Myocyte (in vitro differentiated cells): ENCODE measurements at places on chromosomes 4 and X. TPM values are rescaled to one million over a fixed set of nuclear protein-coding genes. Genes with fewer than 3 reads are reported as not detected.

GRCh38 chrX:74781507-74782034 is 143.7 kb downstream of the NEXMIF start:
- DNase-seq: no peak

DNA sequence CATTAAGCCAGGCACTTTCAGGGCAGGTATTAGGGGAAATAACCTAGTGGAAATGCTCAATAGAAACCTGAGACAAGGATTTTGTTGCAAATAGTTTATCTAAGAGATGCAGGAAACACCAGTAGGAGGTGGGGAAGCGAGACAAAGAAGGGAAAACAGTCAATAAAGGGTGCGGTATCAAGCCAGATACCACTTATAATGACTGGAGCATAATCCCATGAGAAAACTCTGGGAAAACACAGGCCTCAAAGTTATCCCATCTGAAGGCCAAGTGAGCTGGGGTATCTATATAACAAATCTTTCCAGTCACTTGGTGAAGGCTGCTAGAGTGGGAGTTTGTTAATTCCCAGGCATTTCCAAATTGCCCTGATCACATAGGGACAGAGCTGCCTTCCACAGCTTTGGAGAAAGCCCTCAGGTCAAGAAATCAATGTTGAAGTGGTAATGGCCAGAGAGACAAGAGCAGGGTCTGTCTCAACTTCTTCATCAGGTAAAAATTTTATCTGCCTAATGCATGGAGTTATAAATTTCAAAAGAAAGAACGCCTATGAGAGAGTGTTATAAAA is 9.8 kb upstream of the HMGB2 start:
- no peak for DNase-seq

DNA sequence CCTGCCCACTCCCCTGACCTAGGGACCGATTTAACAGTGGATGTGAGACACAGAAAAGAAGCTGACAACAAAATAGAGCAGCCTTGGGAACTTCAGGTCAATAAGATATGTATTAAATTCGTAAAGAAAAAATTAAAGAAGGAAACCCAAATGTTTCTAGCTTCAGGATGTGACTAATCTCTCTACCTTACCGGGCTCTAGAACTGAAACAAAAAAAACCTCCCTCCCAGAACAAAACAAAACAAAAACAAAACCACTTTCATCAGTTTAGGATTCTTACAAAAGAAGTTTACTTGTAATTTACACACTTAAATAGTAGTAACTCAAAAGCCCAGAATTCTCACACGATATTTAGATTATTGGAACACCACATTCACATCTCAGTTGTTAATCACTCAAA is 185.8 kb upstream of the RPS6KA3 start:
- no peak for DNase-seq

- DNase-seq: no peak
These were observed 24.0 kb downstream of the CEP44 start for GRCh38 chr4:174307694-174308093.

DNA sequence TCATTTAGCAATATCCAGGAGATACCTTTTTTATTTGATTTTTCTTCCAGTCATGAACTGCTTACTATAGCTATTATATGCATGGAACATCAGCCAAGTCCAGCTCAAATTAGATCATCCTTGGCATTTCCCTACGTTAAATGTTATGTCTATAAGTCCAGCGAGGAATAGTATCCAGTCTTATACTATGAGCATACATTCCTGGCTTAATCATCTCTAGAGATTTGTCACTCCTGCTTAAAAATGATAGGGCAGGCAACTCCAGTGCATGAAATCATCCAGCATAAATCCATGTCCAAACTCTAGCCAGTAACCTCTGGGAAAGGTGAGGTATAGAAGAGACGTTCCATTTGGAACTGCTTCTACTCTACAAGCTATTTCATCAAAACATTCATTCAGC is 126.7 kb upstream of the VCX2 start:
- DNase-seq: no peak

- DNase-seq: no peak
These were observed 349.6 kb downstream of the KCTD8 start for GRCh38 chr4:44098973-44099372.

- DNase-seq: no peak
These were observed 116.6 kb downstream of the IRF2 start for GRCh38 chr4:184357772-184358171.

DNA sequence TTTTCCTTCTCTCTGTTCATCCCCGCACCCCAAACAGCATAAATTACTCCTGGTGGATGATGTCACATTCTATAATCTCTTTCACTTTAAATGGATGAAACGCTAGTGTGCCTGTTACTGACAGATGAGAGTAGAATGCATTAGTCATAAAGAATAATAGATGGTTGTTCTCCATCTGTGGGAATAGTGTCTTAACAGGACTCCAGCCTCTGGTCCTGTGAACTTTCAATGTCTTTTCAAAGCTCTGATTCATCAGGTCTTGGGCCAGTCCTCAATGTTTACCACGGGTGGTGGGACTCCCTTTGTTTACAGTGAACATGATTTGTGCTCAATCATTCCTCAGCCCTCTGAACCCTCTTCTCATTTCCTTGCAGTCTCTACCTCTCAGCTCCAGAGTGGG is 182.6 kb downstream of the GABRB1 start:
- peak; percentile 54 for DNase-seq

NEXMIF gene
- under 0.01 TPM in 1 of 2 replicates, not detected in the other for total RNA-seq

HTN1 gene
- not detected in 2 replicates for total RNA-seq

TSPAN6 gene
- 28.2 and 29.2 TPM in 2 replicates for total RNA-seq

LRAT gene
- not detected in 2 replicates for total RNA-seq

TXK gene
- total RNA-seq: 1.1 and 2.7 TPM in 2 replicates

IL9R gene
- total RNA-seq: not detected in 2 replicates
